H1 (cell line): ENCODE measurements at places on chromosomes 3 and 15. TPM values are rescaled to one million over a fixed set of nuclear protein-coding genes. Genes with fewer than 3 reads are reported as not detected.

Gene SCN5A
- total RNA-seq = 11.4 and 16.5 TPM in 2 replicates

Gene B3GALNT1
- 7.2 and 8.1 TPM in 2 replicates for total RNA-seq

Gene FETUB
- total RNA-seq = not detected in 2 replicates

Gene THPO
- 0.40 and 1.2 TPM in 2 replicates for total RNA-seq

Gene SKIL
- 266 and 277 TPM in 2 replicates for total RNA-seq

Gene RASGRF1
- 0.34 and 0.67 TPM in 2 replicates for total RNA-seq
